ENCODE measurements at places on chromosomes 7 and 10.
A peak's percentile ranks its signal among the peaks of the same experiment; 100 is the strongest.

DNA sequence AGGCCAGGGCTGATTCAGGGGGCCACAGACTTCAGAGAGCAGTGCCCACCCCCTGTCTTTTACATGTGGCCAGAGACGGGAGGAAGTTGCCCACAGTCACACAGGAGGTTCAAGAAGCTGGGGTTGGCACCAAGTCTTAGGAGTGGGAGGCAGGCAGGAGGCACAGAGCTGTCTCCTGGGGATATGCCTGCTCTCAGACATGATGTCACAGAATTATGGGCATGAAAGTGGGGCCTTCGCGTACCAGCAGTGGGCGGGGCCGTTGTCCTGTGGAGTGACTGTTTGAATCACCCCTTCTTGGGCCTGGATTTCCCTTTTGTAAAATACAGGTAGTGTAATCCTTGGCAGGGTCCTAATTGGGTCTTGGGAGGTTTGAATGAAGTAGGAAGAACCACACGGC is 81.2 kb upstream of the PPIF start:
- no peak for DNase-seq

- DNase-seq, result no peak
Measured at GRCh38 chr7:935164-935873, 19.2 kb downstream of the ADAP1 start.

DNA sequence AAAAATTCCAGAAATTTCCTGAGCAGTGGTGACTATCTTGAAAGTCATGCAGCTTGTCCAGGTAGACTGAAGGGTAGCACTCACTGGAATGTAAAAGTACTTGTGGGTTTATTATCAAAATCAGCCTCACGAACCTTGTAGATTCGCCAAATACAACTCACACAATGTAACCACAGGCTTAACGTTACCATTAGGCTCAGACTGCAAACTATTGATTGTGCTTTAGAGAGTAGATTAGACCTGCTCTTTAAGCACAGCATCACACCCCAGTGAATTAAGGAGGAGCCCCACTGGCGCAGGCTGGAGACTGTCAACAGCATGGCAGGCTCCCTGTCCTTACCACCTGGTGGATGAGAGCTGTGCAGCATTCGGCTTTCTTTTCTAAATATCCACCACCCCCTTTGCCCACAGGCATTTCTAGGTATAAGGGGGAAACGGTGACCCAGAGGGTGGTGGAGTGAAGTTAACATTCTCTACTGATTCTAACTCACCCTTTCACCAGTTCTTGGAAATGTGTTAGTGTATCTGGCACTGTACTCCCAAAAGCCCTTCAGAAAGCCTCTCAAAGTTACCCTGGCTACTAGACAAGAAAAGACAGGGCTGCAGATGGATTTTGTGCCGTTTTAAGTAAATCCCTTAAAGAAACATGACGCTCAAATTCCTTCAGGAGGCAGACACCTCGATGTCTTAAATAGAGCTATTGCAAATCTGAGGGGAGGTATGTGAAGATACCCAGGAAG is 56.6 kb downstream of the GSDME start:
- no peak for DNase-seq

GRCh38 chr7:141889321-141889720 is 26.9 kb upstream of the OR9A4 start:
- DNase-seq, result no peak

DNA sequence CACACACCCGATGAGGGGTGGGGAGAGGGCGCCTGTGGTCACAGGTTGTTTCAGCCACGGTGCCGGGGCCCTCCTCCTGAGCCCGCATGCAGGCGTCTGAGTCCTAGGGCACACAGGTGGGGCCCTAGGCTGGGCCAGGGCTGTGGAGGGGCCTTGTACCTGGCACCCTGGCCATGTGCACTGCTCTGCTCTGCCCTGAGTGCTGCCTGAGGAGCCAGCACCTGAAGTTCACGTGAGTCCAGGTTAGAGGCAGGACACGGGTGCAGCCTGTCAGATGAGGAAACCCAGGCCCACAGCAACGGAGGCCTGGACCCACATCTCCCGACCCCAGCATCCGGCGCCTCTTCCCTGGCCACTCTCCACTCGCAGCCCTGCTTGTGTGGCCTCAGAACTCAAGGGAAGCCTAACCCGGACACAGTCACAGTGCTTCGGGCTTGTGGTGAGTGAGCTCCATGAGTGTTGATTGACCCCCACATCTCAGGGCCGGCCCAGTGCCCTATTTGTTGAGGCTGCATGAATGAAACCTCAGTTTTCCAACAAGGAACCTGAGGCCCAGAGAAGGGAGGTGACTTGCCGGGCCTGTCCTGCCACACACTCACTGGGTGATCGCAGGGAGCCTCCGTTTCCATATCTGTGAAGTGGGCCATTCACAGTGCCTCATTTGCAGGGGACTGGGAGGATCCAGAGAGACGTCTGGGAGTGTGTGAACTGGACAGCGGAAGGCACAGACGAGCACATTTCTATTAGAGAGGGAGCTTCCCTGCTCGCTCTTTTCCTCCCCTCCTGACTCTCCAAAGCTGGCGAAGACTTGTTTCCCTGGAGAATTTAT is 39.6 kb downstream of the PPIF start:
- no peak for DNase-seq

- DNase-seq, result no peak
Measured at GRCh38 chr10:43901302-43901701, 252.6 kb upstream of the ZNF32 start.

DNA sequence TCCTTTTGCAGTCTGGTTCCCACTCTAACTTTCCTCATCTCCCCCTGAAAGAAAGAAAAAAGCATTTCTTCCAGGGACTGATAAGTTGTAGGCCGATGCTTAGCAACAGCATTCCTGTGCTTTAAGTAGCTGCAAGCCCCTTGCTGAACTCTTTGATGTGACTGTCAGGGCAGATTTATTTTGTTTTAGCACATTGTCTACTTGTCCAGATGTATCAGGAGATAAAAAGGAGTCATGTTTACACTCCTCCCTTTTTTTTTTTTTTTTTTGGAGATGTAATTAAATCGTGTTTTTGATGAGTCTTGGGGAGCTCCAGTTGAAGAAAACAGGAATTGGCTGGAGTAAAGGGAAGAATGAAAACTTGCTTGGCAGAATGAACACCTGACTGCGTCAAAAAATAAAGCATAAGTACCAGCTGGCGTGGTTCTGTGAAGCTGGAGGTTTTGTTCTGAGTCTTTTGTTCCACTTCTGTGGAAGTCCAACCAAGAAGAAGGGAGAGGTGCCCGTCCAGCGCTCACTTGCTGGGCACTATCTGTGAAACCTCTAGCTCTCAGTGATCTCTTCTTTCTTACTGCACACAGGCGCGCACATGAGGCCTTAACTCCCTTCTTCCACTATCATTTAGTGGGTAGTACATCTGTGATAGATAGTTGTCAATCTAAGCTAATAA is 871.7 kb downstream of the LRMDA start:
- DNase-seq, result no peak

GRCh38 chr7:94700926-94701554 is 45.1 kb upstream of the SGCE start:
- DNase-seq, result no peak

DNA sequence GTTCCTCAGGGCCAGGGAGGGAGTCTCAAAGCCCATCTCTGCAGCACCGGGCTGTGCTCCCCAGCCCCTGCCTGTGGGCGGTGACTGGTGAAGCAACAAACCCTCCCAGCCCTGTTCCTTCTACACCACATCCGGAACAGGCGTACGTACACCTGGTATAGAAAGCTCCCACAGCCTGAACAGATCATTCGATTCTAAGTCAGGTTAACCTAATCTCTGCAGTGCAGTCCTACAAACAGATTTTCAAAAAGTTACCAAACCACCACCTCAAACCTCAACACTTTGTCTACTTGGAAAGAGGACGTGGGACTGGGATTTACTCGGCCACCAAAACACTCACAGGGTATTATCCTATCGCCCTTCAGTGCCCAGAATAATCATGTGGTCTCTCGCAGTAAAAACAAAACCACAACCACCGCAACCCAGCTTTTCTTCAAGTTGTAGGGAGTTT is 238.4 kb downstream of the DIP2C start:
- DNase-seq, result peak; percentile 63

DNA sequence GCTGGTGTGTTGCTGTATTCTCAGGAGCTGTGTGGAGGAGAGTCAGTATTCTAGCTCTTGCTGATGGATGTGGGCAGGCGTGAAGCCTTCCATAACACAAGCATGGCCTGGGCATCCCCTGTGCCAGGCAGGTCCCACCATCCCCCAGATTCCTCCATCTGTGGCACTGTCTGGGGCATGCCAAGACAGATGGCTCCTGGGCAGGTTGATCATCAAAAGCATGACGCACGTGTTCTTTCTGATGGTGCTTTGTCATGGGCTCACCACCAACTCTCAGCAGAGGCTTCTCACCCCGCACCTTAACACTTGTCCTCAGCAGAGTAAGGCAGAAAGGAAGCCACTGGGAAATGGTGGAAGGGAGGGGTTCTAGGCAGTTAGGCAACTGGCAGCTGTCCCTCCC is 364.3 kb downstream of the PLXNA4 start:
- DNase-seq, result no peak

DNA sequence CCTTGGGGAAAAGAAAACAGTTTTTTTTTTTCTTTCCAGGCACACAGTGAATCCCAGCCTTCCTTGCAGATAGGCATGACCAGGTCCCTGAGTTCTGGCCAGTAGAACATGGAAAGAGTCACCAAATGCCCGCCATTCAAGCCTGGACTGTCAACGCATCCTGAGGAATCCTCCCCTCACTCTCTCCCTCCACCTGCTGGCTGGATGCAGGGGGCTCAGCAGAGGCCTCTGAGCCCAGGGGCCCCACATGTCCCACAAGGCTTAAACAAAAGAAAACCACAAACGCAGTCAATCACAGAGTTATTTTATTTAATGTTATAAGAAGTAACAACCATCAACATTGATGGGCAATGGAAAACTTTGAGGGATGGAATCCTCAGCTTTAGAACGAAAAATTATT is 93.1 kb downstream of the JCAD start:
- DNase-seq, result no peak

DNA sequence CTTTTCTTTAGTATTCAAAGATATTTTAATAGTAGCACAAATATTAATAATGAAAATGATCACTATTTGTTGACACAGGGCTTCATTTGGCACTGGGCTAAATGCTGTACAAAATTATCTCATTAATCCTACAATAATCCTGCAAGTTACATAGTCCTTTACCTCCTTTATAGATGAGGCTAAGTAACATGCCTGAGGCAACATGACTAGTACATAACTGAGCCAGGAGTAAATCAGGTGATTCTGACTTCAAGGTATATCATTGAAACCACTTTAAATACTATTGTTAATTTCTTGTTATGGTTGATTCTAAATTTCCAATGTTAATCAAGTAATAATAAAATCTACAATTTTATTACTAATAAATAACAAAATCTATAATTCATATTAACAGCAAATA is 39.8 kb downstream of the SEM1 start:
- no peak for DNase-seq

DNA sequence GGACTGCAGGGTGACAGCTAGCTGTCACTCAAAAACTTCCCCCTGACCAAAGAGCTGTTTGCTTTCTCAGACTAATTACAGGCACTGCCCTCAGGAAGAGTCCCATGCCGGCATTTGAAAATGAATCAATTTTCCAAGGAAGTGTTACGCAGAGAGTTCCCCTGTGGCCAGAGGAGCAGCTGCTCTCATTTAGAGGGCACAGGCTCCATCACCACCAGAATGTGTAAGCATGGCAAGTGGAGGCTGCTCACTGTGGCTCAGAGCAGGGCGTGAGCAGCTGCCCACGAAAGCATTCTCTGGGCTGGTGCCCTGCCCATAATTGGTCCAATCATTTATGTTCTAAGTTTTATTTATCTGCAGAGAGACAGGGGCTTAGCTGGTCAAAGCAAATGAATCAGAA is 202.2 kb downstream of the RAMP3 start:
- no peak for DNase-seq

- no peak for DNase-seq
Measured at GRCh38 chr10:75737580-75737949, 306.1 kb downstream of the LRMDA start.

- DNase-seq, result no peak
Measured at GRCh38 chr10:14481752-14482151, 151.0 kb upstream of the FRMD4A start.

- DNase-seq, result no peak
Measured at GRCh38 chr10:132743925-132744490, 41.9 kb downstream of the NKX6-2 start.

- DNase-seq, result no peak
Measured at GRCh38 chr7:7375538-7375937, 160.1 kb downstream of the COL28A1 start.

GRCh38 chr10:59505926-59506325 is 143.6 kb upstream of the FAM13C start:
- DNase-seq, result no peak

- no peak for DNase-seq
Measured at GRCh38 chr7:44056681-44057080, 8.7 kb downstream of the PGAM2 start.

DNA sequence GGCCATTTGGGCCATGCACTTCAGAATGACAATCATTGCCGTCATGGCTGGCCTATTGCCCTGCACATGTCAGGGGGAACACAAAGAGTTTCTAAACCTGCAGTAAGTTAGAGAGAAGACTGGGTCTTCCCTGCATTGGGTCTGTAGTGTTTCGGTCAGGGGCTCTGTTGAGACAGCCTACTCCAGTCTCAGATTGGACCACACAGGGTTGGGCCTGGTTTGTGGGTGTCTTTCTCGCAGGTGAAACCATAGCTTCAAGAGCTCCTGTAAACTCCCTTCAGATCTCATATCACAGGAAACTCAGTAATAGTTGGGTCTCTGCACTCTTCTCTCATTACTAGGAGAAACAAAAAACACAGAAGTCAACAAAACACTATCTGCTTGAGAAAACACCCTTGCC is 7.3 kb upstream of the TARP start:
- DNase-seq, result no peak

- DNase-seq, result peak; percentile 64
Measured at GRCh38 chr7:3042861-3043489, 692 bp downstream of the CARD11 start.

DNA sequence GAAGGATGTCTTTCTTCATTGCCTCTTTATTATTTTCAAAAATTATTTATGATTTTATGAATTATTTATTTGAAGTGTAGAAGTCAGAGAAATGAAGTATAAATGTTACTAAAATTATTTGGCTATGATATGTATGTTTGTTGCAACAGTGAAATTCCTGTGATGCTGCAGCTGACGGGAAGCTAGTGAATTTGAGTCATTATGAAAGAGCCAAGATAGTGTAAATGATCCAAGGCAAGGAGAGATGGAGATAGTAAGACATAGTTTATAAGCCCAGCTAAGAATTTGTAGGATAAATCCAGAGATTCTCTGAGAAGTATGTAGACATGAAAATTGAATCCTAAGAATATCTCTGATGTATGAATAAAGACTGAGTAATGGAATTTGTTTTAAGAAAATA is 30.8 kb downstream of the CASD1 start:
- no peak for DNase-seq

GRCh38 chr7:590731-591551 is 71.3 kb upstream of the PDGFA start:
- no peak for DNase-seq

Data from activated naive CD4-positive, alpha-beta T cell treated with anti-CD3 and anti-CD28 coated beads, Interleukin-2, amount 50 U/mL, for 16 hours (primary cell).